ENCODE measurements at places on chromosomes 2 and 18. TPM values are rescaled to one million over a fixed set of nuclear protein-coding genes. Genes with fewer than 3 reads are reported as not detected.

GRCh38 chr2:98020516-98020915 is 24.8 kb upstream of the TMEM131 start:
- DNase-seq: no peak

DNA sequence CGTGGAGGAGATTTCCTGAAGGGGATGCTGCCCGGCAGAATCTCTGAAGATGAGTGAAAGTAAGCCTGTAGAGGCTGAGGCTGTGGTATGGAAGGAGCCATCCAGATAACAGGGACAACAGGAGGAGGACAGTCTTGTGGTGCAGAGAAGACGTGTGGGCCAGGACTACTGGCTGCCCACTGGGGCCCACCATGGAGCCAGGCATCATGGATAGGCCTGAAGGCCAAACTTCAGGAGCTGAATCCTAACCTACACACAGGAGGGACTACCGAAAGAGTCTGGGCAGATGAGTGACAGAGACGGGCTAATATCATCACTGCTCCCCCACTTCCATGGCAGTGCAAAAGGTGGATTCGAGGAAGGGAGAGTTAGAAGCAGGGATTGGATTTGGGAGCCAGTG is 131.3 kb upstream of the DAPL1 start:
- DNase-seq: no peak

- DNase-seq: no peak
Measured at GRCh38 chr2:240635998-240636547, 10.8 kb downstream of the GPR35 start.

GRCh38 chr2:18047896-18048657 is 169.6 kb downstream of the KCNS3 start:
- DNase-seq: peak; percentile 44

- no peak for DNase-seq
Measured at GRCh38 chr18:6576718-6577375, 152.7 kb upstream of the ARHGAP28 start.

GRCh38 chr2:128159437-128159836 is 68.4 kb downstream of the UGGT1 start:
- DNase-seq: no peak

DNA sequence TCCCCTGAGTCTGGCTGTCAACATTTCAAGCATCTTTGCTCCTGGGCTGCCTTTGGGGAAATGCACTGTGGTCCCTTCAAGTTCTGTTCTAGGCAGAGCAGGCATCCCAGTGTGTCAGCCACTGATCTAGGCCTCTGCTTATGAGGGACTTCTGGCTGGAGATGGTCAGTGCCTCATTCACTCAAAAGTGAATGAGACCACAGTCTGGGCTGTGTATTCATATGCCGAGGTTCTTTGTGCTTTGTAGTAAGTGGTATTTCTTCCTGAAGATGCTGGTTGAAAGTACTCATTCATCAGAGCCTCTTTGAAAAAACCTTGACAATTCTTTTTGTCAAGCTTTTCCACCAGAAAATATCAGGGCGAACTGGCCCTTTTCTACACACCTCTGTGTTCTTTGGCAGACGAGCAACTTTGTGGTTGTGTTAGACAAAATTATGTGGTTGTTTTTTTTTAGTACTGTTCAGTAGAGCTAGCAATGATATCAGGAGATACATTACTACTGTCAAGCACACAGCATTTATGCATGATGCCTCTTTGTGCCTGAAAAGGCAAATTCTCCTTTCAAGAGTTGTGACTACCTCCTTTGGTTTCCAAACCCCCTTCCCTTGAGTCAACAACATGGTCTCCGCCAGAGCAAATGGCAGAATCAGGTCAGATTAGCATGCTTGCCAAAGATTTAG is 510.9 kb upstream of the NRP2 start:
- DNase-seq: no peak

DNA sequence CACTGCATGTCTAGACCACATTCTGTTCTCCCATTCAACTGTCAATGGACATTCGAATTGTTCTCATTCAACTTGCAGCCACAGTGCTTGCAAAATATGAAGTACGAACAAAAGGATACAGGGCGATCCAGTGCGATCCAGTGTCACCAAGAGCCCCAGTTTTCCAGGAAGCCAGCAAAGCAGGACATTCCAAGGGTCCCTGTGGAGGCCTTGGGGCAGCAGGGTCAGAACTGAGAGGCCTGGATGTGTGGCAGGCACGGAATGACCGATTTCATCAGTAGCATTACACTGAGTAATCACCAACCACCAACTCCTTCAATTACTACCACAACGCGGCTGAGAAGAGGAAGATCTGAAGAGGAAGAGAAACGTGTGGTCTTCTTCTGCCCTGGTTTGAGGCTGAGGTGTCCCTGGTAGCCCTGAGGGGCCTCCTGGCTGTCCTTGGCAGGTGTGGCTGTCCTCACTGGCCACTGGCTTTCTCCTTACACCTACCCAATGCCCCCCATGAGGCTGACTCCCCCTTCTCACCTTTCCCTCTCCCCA is 172.7 kb upstream of the FHL2 start:
- DNase-seq: no peak

DNA sequence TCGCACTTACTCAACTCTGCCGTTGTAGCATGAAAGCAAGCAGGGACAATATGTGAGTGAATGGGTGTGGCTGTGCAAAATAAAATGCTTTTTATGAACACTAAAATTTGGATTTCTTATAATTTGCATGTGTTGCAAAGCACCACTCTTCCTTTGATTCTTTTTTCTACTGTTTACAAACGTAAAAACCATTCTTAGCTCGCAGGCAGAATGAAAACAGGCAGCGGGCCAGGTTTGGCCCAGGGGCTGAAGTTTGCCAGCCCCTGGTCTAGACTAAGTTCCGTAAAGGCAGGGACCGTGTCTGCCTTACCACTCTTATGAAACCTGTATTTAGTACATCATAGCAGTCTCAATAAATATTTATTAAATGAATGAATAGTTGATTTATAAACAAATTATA is 83.7 kb upstream of the SPATS2L start:
- no peak for DNase-seq

DNA sequence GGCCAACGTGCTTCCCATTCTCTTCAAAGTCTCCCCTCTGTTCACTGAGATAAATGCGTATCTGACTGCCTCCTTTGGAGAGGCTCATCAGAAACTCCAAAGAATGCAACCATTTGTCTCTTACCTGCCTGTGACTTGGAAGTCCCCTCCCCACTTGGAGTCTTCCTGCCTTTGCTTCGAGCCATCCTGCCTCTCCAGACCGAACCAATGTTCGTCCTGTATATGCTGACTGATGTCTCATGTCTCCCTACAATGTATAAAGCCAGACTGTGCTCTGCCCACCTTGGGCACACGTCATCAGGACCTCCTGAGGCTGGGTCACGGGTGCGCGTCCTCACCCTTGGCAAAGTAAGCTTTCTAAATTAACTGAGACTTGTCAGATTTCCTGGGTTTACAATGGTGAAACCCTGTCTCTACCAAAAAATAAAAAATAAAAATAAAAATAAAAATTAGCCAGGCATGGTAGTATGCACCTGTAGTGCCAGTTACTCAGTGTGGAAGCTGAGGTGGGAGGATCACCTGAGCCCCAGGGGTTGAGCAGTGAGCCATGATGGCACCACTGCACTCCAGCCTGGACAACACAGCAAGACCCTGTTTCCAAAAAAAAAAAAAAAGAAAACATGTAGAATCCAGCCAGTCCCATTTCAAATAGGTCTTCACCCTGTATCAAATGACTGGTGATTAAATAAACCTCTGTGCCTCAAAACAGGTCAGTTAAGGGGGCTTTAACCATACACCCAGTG is 29.0 kb downstream of the HDLBP start:
- no peak for DNase-seq

GRCh38 chr2:150856596-150857281 is 369.3 kb upstream of the RND3 start:
- peak; percentile 4 for DNase-seq

GRCh38 chr2:48600917-48601316 is 16.7 kb upstream of the GTF2A1L start:
- DNase-seq: peak; percentile 87

DNA sequence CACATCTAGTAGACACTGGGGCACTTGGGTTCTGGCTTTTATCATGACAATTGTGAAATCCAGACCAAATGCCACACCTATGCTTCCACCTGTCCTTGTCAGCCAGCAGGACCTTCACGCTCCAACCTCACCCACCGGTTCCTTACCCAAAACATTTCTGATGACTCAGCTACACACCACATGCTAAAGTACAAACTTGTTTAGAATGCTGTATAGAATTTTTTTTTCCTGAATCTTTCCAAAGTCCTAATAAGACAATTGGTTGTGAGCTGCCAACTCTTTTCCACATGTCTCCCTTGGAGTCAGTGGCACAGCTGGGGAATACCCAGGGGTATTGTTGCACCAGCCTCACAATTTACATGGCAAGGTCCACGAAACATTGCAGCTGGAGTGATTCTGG is 75.5 kb upstream of the LPIN2 start:
- DNase-seq: no peak

GRCh38 chr2:86017901-86018896 is 87.5 kb downstream of the POLR1A start:
- DNase-seq: peak; percentile 47

DNA sequence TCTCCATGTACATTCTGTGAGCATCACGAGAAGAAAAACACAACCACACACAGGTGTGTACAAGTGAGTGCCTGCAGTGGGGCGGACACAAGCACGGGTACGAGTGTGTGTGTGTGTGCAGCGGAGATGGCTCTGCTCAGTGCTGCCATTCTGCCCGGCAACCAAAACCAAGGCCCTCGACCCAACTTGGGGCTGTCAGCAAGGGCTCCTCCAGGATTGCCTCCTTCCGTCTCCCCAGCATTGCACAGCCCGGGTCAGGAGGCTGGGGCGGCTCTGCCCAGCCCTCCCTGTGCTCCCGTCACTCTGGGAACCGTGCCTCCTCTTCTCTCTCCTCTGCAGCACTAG is 66.5 kb downstream of the PXDN start:
- no peak for DNase-seq

GRCh38 chr2:175002547-175003274 is 2.5 kb downstream of the CHN1 start:
- no peak for DNase-seq

- no peak for DNase-seq
Measured at GRCh38 chr2:105872142-105872728, 127.5 kb downstream of the NCK2 start.

DNA sequence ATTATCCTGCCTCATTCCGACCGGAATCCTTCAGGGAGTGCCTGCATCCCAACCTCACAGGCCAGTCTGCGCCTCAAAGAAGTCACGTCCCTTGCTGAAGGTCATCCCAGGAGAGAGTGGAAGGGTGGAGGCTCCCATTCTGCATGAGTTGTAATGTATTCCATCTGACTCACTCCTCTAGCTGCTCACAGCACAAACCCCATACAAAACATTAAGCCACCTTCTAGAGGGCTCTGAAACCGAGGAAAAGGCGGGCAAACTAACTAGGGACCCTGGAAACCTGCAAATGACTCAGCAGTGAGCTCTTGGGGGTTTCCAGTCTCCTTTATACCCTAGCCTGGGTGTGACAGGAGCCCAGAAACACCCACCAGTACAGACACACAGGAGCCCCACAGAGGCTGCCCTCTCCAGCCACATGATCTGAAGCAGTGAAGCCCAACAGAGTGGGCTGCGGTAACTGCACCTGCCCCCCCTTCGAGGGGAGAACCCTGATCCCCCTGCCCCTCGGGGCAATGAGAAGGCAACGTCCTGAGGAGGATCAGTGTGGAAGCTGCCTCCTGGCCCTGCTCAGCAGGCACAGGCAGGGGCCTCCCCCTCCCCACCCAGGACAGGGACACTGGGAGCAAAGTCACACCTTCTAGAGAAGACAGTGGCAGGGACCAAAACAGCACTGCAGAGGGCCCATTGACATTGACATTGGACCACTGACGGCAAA is 69.3 kb upstream of the SNTG2 start:
- no peak for DNase-seq

- DNase-seq: no peak
Measured at GRCh38 chr2:139098961-139099360, 318.8 kb upstream of the NXPH2 start.

GRCh38 chr2:8630676-8631464 is 51.0 kb upstream of the ID2 start:
- no peak for DNase-seq

- DNase-seq: no peak
Measured at GRCh38 chr2:231660860-231661259, 47.5 kb upstream of the PTMA start.

- DNase-seq: no peak
Measured at GRCh38 chr2:238615187-238615586, 188.5 kb downstream of the ASB1 start.

DNA sequence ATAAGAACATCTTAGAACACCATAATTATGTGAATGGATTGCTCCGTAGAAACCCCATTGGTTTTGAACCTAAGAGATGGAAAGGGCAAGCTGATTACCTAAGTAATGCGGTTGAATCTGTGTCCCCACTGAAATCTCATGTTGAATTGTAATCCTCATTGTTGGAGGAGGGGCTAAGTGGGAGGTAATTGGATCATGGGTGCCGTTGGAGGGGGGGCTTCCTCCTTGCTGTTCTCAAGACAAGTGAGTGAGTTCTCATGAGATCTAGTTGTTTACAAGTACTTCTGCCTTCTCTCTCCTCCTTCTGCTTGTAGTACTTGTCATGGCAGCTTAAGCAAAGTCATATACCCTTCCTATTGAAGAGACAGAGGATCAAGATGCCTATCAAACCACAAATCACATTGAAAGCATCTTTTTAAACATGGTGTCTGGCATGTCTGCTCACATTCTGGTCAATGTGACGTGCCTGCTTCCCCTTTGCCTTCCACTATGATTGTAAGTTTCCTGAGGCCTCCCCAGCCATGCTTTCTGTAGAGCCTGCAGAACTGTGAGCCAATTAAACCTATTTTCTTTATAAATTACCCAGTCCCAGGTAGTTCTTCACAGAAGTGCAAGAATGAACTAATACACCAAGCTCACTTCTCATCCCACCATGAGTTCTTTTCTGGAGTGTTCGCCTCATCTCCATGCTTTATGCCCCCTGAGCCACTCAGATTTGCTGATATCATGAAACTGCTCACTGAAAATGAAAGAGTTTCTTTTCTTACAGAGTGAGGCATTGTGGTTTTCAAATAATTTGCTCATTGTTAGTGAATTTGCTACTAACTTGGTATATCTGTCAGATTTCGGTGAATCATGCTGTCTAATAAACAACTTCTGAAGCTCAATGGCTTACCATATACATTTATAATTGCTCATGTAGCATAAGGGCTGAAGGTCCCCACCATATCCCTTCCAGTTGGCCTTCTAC is 23.6 kb downstream of the KCNE4 start:
- DNase-seq: peak; percentile 86

- DNase-seq: no peak
Measured at GRCh38 chr18:49597157-49597931, 35.5 kb downstream of the LIPG start.

Gene FBXO15
- total RNA-seq: 0.90 TPM

Gene DUSP19
- total RNA-seq: 1.4 TPM

Gene MC4R
- 0.28 TPM for total RNA-seq

Gene CD8B2
- total RNA-seq: not detected

Gene FKBP1B
- total RNA-seq: 10.2 TPM

Gene GPAT2
- 0.28 TPM for total RNA-seq

Gene PTH2R
- total RNA-seq: not detected

Gene IL1RL2
- 0.28 TPM for total RNA-seq

Gene EPHA4
- total RNA-seq: 111 TPM

Gene GPR45
- total RNA-seq: not detected

Gene NEURL3
- total RNA-seq: not detected

Gene PPIL3
- total RNA-seq: 35.1 TPM

Gene TEX44
- total RNA-seq: not detected

Gene LIMS3
- 12.7 TPM for total RNA-seq
